HFFc6 (cell line): ENCODE measurements at places on chromosomes 2 and 18.

GRCh38 chr2:161104054-161104553, 56.1 kb upstream of the TANK start:
- DNase-seq, result no peak
- peaks cover 25% of the 10 kb centered on the region for H3K4me1 ChIP-seq
- no peak overlapping the region for H3K4me3 ChIP-seq
- H3K27ac ChIP-seq, result no peak overlapping the region
- no peaks in the 10 kb centered on the region for H3K36me3 ChIP-seq

GRCh38 chr2:181404472-181404871, 52.7 kb upstream of the ITGA4 start:
- peaks cover 7% of the 10 kb centered on the region for H3K4me1 ChIP-seq
- no peak overlapping the region for H3K4me3 ChIP-seq
- H3K36me3 ChIP-seq, result no peaks in the 10 kb centered on the region
- DNase-seq, result no peak
- H3K27me3 ChIP-seq, result peaks cover 4% of the 10 kb centered on the region

DNA sequence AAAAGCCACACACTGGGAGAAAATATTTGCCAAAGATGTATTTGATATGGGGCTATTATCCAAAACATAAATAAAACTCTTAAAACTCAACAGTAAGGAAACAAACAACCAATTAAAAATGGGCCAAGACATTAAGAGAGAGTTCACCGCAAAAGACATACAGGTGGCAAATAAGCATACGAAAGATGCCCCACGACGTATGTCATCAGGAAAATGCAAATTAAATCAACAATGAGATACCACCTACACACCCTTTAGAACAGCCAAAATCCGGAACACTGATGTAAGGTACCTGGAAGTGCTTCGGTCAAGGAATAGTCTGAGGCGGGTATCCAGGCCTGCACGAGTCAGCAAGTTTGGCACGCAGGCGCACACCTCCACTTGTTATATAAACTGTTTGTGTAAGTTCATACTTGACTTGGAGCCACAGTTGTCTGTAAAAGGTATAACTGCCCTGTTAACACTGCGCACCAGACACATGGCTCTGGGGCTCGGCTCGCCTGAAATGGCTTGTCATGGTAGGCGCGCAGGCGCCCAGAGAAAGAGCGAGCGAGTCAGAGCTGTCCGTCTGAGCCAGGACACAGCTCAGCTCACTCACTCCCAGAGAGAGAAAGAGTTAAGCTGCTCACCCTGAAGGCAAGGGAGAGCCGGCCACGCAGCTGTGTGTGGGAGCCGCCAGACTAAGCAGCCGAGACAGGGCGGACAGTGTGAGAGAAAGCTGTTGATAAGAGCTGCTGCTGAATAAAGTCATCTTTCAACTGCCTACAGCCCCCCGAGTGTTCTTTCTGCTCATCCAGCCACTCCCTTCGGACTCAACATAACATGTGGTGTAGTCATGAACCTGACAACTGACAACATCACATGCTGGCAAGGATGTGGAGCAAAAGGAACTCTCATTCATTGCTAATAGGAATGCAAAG, 87.3 kb downstream of the HNRNPLL start:
- no peak overlapping the region for H3K27ac ChIP-seq
- H3K4me3 ChIP-seq, result no peak overlapping the region

DNA sequence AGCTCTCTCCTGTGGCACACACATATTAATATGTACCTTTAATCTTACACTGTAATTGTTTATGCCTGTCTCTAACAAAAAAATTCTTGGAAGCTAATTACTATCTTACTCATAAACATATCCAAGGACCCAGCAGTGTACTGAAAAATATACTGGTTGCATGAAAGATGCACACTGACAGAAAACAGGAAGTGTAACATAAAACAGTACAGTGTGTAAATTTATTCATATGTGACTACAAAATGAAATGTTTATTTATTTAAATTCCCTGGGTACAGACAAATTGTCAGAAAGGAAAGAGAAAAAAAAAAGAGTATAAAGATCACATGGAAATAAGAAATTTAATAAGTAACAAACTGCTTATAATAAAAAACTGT, 28.5 kb downstream of the TMEM131 start:
- H3K36me3 ChIP-seq, result no peaks in the 10 kb centered on the region
- H3K4me1 ChIP-seq, result peaks cover 76% of the 10 kb centered on the region
- DNase-seq, result no peak
- H3K27me3 ChIP-seq, result peaks cover 3% of the 10 kb centered on the region; the same call in 1 of the 2 replicates
- no peak overlapping the region for H3K4me3 ChIP-seq

DNA sequence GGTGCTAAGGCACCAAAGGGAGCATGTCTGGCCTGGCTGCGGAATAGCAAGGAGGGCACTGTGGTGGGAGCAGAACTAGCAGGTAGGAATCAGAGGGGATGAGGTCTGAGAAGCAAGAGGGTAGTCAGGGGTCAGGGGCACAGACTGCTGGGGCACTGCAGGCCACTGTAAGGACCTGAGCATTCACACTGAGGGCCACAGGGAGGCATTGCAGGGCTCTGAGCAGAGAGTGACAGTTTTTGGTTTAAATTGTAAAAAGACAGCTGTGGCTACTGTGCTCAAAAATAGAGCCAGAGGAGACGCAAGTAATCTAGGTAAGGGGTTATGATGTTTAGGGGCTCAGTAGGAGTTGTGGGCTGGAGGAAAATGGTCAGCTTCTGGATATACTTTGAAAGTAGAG, 41.5 kb downstream of the ARHGAP25 start:
- peaks cover 5% of the 10 kb centered on the region; the same call in 1 of the 2 replicates for H3K4me1 ChIP-seq
- H3K4me3 ChIP-seq, result no peak overlapping the region
- no peak overlapping the region for H3K27ac ChIP-seq
- H3K36me3 ChIP-seq, result no peaks in the 10 kb centered on the region
- DNase-seq, result no peak

DNA sequence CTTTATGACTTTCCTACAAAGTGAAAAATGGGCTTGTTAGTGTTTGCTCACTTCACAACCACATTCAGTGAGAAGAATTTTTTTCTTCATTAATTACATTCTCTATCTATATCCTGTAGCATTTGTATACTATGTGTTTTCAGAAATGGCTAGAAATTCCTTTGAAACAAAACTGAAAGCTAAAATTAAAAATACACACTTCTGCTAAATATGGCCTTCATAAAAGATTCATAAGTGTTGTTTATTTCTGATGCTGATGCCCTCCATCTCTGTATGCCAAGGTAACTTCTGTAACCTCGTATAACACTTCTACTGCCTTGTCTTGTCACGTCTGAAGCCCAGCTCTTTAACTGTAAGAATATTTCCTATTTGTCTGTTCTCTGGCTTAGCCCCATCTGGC, 59.8 kb downstream of the PMAIP1 start:
- H3K36me3 ChIP-seq, result no peaks in the 10 kb centered on the region
- peaks cover 35% of the 10 kb centered on the region for H3K4me1 ChIP-seq
- peaks cover 1% of the 10 kb centered on the region; the same call in 1 of the 2 replicates for H3K27me3 ChIP-seq
- H3K4me3 ChIP-seq, result no peak overlapping the region
- H3K27ac ChIP-seq, result no peak overlapping the region

- H3K36me3 ChIP-seq, result peaks cover 8% of the 10 kb centered on the region
- peak; percentile 31 for DNase-seq
- peaks cover 27% of the 10 kb centered on the region; the same call in 1 of the 2 replicates for H3K27me3 ChIP-seq
These were observed 5.3 kb upstream of the DLX1 start for GRCh38 chr2:172079838-172080640.

DNA sequence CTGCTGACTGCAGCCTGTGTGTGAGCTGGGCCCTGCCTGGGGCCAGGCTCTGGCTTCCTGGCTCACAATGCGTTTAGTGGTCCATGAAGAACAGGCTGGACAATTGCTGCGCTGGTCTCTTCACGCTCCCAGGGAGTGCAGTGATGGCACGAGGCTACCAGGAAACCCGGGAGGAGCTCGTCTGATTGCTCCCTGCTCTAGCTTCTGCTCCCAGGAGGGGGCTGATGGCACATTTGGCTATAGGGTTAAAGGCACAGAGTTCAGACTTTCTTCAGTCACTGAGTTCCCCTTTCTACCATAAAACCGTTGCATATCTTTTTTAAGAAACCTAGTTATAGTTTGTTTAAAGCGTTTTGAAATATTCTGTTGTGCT, 60.1 kb downstream of the KCNF1 start:
- DNase-seq, result no peak
- peaks cover 57% of the 10 kb centered on the region for H3K27me3 ChIP-seq
- H3K27ac ChIP-seq, result no peak overlapping the region
- H3K4me1 ChIP-seq, result no peaks in the 10 kb centered on the region
- H3K36me3 ChIP-seq, result no peaks in the 10 kb centered on the region
- no peak overlapping the region for H3K4me3 ChIP-seq

- no peaks in the 10 kb centered on the region; the same call in 1 of the 2 replicates for H3K27me3 ChIP-seq
- no peak overlapping the region for H3K4me3 ChIP-seq
- no peak for DNase-seq
- H3K4me1 ChIP-seq, result no peaks in the 10 kb centered on the region
These were observed 324.0 kb upstream of the REG3G start for GRCh38 chr2:78701546-78701945.

GRCh38 chr2:112891385-112891831, 19.6 kb upstream of the IL37 start:
- DNase-seq, result no peak
- H3K27me3 ChIP-seq, result no peaks in the 10 kb centered on the region
- H3K36me3 ChIP-seq, result no peaks in the 10 kb centered on the region

- H3K4me1 ChIP-seq, result no peaks in the 10 kb centered on the region
- no peak for DNase-seq
- peaks cover 1% of the 10 kb centered on the region for H3K27me3 ChIP-seq
- no peak overlapping the region for H3K27ac ChIP-seq
- no peak overlapping the region for H3K4me3 ChIP-seq
These were observed 310.3 kb downstream of the SS18 start for GRCh38 chr18:25780105-25780504.

- H3K27ac ChIP-seq, result peak overlapping the region; percentile 69
- H3K4me1 ChIP-seq, result peaks cover 61% of the 10 kb centered on the region
- peak; percentile 34 for DNase-seq
- no peak overlapping the region for H3K4me3 ChIP-seq
- H3K36me3 ChIP-seq, result peaks cover 17% of the 10 kb centered on the region
- no peaks in the 10 kb centered on the region; the same call in none of the 2 replicates for H3K27me3 ChIP-seq
These were observed 238.8 kb downstream of the ZNF407 start for GRCh38 chr18:74836296-74837139.

DNA sequence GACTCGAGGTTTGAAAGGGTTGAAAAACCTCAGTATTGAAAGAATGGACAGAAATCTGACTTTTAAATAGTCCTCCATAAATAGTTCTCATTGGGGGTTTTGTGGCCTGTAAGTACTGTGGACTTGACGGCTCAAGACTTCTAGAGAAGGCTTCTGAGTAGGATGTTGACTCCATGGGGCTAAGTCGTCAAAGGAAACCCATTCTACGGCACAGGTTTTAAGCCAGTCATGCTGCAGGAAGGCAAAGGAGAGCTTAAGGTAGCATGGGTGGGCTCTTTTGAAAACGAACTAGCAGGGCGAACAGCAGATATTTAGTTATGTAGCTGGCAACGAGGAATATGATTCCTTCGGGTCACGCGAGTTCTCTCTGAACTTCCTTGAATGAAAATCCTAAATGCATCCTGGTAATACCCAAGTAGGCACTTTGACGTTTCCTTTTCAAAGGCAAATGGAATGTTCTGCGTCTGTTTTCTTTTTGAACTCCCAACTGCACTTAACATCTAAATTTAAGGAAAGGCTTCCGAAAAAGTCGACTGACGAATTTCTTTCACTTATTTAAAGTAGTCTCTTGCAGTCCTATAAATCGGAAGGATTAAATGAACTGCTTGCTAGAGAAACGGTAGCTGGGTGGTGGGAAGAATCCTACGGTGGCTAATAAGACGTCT, 1.1 kb upstream of the NEDD4L start:
- H3K4me3 ChIP-seq, result peak overlapping the region; percentile 76
- DNase-seq, result no peak
- no peak overlapping the region for H3K27ac ChIP-seq
- peaks cover 30% of the 10 kb centered on the region for H3K4me1 ChIP-seq
- H3K36me3 ChIP-seq, result no peaks in the 10 kb centered on the region

DNA sequence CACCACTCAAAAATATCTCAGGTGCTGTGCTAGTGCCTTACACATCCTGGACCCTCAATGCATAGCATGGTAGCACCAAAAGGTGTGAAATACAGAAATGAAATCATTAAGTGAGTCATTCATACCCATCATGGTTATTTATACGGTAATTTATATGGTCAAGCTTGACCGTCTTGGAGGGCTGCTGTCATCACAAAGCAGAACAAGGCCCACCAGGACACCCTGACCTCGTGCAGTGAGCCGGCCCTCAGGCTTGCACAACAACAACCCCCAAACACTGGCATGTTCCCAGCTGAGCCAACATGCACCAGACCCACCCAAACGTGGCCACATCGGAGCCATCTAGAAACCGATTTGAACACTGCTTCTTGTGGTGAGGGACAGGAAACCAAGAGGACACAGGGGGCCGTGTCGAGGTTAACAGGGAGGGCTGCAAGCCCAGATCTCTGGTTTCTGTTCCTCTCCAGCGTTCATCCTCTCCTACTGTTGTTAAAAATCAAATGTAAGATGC, 378.5 kb upstream of the ID2 start:
- H3K4me1 ChIP-seq, result peaks cover 20% of the 10 kb centered on the region
- no peak for DNase-seq
- H3K36me3 ChIP-seq, result no peaks in the 10 kb centered on the region

- no peaks in the 10 kb centered on the region; the same call in 1 of the 2 replicates for H3K27me3 ChIP-seq
- no peak overlapping the region for H3K27ac ChIP-seq
- H3K4me1 ChIP-seq, result peaks cover 23% of the 10 kb centered on the region
- H3K36me3 ChIP-seq, result no peaks in the 10 kb centered on the region
These were observed 13.0 kb downstream of the SDC1 start for GRCh38 chr2:20211860-20212458.

- no peak overlapping the region for H3K4me3 ChIP-seq
- no peak overlapping the region for H3K27ac ChIP-seq
These were observed 10.2 kb downstream of the ASB18 start for GRCh38 chr2:236254001-236254400.

DNA sequence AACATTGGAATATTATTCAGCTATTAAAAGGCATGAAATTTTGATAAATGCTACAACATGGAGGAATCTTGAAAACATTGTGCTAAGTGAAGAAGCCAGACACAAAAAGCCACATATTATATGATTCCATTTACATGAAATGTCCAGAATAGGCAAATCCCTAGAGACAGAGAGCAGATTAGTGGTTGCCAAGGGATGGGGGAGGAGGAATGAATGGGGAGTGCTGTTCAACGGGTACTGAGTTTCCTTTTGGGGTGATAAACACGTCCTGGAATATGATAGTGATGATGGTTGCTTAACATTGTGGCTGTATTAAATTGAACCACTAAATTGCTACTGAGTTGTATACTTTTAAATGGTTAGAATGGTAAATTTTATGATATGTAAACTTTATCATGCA, 8.9 kb upstream of the TWSG1 start:
- H3K36me3 ChIP-seq, result peaks cover 24% of the 10 kb centered on the region
- no peak for DNase-seq
- no peak overlapping the region for H3K4me3 ChIP-seq
- peaks cover 51% of the 10 kb centered on the region for H3K4me1 ChIP-seq

GRCh38 chr2:182062329-182062972, 76.8 kb downstream of the PPP1R1C start:
- no peak overlapping the region for H3K27ac ChIP-seq
- DNase-seq, result no peak
- H3K4me3 ChIP-seq, result no peak overlapping the region

GRCh38 chr2:128801576-128801975, 482.9 kb upstream of the HS6ST1 start:
- H3K27ac ChIP-seq, result no peak overlapping the region
- no peaks in the 10 kb centered on the region for H3K27me3 ChIP-seq
- H3K4me3 ChIP-seq, result no peak overlapping the region
- DNase-seq, result no peak
- H3K4me1 ChIP-seq, result no peaks in the 10 kb centered on the region
- H3K36me3 ChIP-seq, result no peaks in the 10 kb centered on the region

- DNase-seq, result no peak
- H3K27me3 ChIP-seq, result no peaks in the 10 kb centered on the region; the same call in 1 of the 2 replicates
- peaks cover 4% of the 10 kb centered on the region; the same call in 1 of the 2 replicates for H3K36me3 ChIP-seq
These were observed 31.9 kb downstream of the PTPN18 start for GRCh38 chr2:130387804-130388203.

GRCh38 chr2:143375384-143375880, 246.2 kb downstream of the ARHGAP15 start:
- H3K4me1 ChIP-seq, result no peaks in the 10 kb centered on the region
- no peaks in the 10 kb centered on the region for H3K36me3 ChIP-seq
